ENCODE measurements at places on chromosomes 2 and 18.

DNA sequence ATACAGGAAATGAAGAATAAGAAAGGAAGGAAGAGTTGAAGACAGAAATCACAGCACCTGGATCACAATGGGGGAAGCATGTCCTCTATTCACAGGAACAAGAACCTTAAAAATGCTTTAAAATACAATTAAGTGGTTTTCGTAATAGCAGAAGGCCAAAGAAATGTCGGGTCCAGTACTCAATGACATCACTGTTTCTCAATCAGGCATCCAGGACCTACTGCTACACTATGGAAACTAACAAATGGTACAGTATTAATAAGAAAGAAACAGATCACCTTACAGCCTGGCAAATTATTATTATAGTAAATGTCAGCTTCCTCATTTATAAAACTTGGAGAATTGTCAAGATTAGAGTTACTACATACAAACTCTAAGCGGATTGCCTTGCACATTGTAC, 15.8 kb downstream of the HNRNPLL start:
- no peak for DNase-seq

GRCh38 chr2:202035089-202035940, 1.7 kb downstream of the FZD7 start:
- DNase-seq = peak; percentile 89

DNA sequence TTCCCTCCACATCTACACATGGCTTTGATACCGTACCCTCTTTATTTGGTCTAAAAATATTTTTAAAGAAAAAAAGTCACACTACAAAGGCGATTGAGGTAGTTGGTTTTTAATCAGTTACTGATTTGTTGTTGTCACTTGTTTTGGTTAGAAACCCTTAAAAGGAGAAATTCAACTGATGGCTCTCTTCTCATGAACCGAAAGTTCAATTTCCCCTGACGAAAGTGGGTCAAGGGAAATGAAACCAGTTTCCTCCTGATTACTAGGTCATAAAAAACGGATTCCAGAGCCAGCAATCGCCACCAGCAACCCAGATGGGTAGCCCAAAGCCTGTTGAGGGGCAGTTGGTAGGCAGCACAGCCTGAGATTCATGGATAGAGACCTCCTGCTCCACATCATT, 63.2 kb downstream of the DLGAP1 start:
- no peak for DNase-seq

DNA sequence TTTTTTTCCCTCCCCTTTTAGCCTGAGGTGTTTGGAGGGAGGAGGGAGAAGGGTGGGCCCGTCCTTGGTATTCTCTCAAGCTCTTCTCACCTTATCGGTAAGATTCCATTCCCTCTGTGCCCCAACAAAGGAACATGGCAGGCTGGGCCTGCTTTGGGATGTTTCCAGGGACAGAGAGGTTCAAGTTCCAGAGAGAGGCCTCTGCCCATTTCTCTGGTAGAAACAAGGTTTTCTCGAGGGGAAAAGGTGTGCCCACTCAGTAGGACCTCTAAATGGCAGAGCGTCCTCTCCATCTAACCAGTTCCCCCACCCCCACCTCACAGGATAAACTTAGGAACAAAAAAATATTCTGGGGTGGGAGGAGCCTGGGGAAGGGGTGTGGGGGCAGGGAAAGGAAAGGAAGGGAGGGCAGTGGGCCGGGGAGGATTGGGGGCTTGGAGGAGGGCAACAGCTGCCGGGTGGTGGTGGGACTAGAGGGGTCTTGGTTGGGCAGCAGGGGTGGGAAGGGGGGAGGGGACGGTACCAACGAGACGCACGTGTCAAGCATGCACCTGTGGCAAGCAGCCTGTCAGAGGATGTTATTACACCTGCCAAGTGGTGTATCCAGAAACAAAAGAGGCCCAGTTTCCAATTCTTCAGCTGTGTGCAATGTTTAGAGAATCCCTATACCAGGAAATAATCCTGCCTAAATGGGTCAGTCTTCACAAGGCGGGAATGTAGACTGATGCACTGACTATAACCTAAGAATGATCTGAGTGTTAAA, 2.1 kb downstream of the PCBP1 start:
- DNase-seq = peak; percentile 85

GRCh38 chr2:38037757-38038621, 38.0 kb downstream of the CYP1B1 start:
- DNase-seq = peak; percentile 70

DNA sequence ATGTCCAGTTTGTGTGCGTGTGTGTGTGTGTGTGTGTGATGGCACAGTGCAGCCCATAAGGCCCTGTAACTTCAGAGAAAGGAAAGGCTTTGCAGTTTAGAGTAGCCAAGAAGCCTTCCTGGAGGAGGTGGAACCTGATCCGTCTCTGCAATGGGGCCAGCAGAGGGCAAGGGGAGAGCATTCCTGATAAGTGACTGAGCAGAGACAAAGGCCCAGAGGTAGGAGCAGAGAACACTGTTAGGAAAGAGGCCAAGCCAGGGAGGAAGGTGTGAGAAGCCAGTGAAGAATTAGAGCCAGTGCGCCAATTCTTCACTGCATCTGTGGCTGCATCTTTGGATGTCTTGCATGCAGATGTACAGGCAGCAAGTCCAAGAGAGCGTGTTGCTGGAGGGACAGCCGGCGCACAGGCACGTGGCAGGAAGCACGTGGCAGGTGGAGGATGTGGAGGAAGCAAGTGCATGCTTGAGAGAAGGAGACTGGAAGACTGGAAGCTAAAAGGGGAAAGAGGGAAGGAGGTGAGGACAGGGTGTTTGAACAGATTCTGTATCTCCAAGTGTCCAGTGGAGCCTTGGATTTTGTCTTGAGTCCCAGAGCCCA, 196.3 kb downstream of the CTIF start:
- no peak for DNase-seq

DNA sequence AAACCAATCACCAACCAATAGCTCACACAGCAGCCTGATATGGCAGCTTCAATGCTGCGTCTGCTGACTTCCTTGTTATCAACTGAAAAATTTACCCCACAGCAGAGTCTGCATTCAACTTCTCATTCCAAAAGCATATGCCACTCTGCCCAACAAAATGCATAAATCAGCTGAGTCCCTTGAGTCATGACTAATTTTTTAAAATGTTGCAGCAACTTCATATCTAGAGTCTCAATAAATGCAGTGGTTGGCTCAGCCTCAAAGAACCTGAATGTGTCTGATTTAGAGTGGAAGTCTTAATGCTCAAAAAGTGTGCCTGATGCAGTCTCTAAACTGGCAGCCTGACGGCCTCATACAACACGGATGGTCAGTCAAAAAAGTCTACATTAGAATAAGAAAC, 46.5 kb downstream of the FARSB start:
- no peak for DNase-seq

DNA sequence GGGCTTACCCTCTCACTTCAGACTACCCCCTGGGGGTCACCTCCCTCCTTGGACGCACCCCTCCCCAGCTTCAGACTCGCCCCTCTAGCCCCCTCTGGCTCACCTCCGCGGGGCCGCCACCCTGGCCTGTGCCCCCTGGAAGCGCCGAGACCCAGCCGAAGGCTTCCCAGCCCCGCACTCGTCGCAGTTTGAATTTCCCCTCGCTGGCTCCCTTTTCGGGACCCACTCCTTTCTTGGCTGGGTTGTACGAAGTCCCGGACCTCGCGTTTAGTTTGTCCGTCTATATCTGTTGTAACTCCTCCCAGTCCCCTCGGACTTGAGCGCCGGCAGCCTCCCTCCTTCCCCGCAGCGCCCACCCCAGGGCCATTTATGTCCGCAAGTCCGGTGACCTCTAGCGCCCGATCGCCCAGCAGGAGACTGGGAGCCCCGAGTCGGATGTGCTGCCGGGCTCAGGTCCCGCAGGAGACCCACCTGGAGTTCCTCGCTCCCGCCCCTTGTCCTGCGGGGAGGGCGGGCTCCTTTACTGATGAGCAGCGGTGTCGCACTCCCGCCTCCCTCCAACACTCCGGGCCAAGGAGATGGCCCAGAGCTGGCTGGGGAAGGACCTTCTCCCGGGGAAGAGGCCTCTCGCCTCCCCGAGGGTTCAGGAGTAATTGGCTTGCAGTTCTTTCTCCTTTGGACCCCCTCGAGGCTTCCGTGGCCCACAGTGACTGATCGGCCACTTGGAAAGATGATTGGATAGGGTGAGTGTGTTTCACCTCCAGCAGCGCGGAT, 692 bp upstream of the RAX start:
- DNase-seq = no peak

DNA sequence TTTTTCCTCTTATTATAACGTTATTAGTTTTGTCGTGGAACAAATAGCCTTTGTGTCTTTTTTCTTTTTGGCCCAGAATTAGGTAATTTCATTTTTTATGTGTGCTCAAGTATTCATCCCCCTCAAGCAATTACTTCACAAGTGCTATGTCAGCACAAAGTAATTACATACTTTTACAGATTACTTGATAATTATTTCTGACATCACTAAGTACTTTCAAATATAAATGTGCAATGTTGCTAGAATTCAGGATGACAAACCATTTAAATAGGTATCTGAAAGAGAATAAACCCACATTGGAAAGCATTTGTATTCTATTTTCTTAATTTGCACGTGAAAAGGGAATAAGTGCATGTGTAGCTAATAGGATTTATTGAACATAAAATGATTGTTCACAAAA, 238.2 kb downstream of the CDH7 start:
- no peak for DNase-seq

DNA sequence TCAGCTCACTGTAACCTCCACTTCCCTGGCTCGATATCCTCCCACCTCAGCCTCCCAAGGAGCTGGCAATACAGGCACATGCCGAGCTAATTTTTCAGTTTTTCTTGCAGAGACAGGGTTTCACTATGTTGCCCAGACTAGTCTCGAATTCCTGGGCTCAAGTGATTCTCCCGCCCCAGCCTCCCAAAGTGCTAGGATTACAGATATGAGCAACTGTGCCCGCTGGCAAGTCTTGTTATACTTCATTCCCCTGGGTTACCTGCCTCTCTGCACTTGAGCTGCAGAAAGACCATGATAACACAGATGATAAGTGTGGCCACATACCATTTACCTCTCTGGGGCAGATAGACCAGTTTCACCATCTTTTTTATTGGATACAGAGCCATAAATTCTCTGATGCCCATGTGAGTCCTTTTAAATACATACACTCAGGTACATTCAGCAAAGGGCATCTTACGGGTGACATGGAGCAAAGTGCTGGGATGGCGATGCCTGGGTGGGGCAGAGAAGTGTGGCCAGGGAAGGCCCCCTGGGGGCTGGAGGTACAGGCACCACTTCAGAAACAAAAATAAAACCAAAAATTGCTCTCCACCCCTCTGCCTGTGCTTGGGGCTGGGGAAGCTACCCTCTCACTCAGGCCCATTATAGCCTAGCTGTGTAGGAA, 20.4 kb downstream of the CCT7 start:
- DNase-seq = no peak

DNA sequence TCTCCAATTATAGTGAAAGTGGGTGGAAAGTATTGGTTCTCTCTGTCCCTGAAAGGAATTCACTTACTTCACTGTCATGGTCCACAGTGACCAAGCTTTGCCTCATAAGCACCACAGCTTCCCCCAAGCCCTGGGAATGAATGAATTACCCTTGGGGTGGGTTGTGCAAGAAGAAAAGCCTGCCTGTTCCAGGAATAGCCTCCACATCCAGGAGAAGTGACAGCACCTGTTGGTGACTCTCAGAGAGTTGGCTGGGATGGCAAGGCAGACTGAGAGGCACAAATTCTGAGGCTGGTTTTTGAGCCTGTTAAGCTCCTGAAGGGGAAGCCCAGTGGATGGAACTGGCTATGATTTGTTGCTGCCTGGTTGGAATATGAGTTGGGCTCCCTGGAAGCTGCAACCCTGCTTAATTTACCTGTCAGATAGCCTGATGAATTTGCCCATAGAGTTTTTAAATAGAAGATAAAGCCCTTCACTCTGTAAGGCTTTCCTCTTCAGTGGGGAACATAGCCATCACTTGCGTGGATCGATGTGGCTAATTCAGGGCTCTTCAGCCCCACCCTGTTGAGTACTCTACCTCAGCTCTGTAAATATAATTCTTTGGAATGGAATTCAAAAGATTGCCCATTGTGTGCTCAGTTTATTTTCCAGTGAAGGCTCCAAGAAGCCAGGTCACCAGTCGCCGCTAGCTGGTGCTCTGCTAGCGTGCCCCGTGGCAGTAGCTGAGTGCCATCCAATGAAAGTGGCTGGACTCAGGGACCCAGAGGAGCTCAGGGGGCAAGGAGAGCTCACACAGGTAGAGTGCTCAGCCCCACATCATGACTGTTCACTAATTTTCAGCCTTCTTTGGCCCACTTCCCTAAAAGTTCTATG, 479.3 kb downstream of the IRS1 start:
- DNase-seq = peak; percentile 60

- DNase-seq = no peak
Measured at GRCh38 chr2:130302164-130302886, 40.4 kb upstream of the IMP4 start.

DNA sequence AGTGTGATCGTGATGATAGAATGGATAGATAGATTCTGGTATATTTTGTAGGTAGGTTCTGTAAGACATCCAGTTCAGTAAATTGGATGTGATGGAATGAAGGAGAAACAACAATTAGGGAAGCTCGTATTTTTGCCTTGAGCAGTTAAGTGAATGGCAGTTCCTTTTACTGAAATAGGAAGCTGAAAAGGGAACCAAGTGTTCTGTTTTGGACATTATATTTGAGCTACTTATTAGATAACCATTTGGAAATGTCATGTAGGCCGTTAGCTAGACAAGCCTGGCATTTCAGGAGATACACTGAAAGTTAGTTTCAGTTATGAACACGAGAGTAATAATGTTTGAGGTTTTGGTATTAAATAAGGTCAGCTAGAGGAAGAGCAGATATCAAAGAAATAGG, 41.5 kb downstream of the MARCHF7 start:
- no peak for DNase-seq

DNA sequence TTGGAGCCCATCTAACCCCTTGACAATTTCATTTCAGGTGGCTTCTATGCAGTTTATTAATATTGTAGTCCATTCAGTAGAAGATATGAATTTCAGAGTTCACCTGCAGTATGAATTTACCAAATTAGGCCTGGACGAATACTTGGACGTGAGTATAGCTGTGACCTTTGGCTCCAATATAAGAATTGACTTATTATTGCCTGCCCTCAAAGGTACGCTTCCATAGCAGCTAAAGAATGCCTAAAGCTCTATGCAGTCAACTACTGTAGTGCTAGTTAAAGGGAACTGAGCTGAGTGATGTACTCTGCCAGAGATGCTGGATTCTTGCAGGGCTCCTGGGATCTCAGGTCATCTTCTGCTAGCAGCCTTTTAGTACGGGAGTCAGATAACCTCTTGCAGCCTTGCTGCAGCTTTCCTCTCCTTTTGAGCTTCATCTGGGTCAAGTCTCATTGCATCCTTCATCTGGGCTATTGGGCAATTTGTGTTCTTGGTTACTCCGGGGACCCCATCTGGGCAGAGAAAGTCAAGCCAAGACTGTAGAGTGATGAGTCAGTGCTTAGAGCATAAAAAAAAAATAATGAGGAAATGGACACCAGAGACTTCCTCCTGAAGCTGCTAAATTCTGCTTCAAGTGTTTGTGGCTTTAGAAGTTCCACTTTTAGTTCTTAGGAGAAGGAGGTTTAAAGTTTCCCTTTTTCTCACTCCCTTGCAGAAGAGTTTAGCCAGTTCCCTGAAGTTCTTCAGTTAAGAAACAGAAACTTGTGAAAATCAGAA, 105.6 kb downstream of the PRPF40A start:
- DNase-seq = peak; percentile 60

GRCh38 chr2:176643646-176644045, 374.4 kb downstream of the MTX2 start:
- DNase-seq = no peak
